Right ventricle myocardium inferior (tissue), 1 donor: ENCODE measurements at places on chromosomes 1 and 21. TPM values are rescaled to one million over a fixed set of nuclear protein-coding genes. Genes with fewer than 3 reads are reported as not detected.

The AMY1B gene
- total RNA-seq: not detected

The NR1I3 gene
- not detected for total RNA-seq

The CHI3L1 gene
- 0.46 TPM for total RNA-seq

The OSCP1 gene
- total RNA-seq: 5.3 TPM

The GBP6 gene
- 0.14 TPM for total RNA-seq

The ESRRG gene
- 46.2 TPM for total RNA-seq
